ENCODE measurements at places on chromosomes 7 and 10. TPM values are rescaled to one million over a fixed set of nuclear protein-coding genes. Genes with fewer than 3 reads are reported as not detected.

DNA sequence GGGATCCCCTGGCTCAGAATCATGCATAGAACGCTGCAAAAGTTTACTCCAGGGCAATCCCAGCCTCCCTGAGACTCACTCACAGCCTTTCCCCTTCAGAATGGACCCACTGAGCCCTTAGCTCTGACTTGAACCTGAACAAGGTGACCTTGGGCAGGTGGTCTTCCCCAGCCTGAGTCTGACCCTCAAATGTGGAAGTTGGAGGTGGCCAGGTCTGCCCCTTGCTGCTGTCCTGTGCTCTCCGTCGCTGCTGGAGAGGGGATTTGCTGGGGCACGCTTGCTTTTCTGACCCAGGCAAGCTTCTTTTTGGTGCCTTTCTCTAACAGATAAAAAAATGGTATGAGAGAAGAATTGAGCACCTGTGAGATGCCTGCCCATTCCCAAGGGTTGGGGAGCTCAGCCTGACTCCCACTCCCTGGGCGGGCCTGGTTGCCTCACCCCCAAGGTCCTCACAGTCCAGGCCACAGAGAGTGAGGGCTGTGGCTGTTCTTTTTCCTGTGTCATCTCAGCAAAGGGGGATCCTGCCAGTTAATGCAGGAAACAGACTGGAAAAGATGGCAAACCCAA is 46.6 kb upstream of the IGFBP3 start:
- H3K27ac ChIP-seq: no peak overlapping the region
- no peak overlapping the region for H3K4me3 ChIP-seq
- no peaks in the 10 kb centered on the region for H3K27me3 ChIP-seq

- H3K4me1 ChIP-seq: no peaks in the 10 kb centered on the region
- H3K36me3 ChIP-seq: peaks cover 4% of the 10 kb centered on the region
- DNase-seq: no peak
- H3K27ac ChIP-seq: no peak overlapping the region
These were observed 11.2 kb upstream of the JAKMIP3 start for GRCh38 chr10:132054564-132054963.

- no peaks in the 10 kb centered on the region for H3K36me3 ChIP-seq
- peaks cover 2% of the 10 kb centered on the region for H3K27me3 ChIP-seq
- no peak overlapping the region for H3K27ac ChIP-seq
These were observed 9.9 kb downstream of the TAS2R41 start for GRCh38 chr7:143487566-143487965.

The TWIST1 gene
- 2.9 TPM for total RNA-seq

The CALHM2 gene
- 135 TPM for total RNA-seq

DNA sequence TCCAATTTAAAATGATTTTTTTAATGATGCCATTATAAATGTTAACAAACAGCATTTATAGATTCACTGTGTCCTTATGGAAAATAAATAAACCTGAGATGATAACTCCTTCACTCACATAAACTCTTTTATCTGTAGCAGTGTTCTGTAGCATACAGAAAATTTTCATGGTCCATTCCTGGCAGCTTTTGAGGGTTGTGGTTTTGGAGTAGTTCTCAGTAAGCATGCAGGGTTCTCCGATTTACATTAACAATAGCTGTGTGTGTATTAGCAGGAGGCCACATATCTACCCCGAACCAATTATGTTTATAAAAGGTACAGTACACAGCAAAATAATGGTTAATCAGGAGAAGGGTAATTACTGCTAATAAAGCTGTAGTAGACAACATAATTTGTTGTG is 162.7 kb downstream of the CDCA7L start:
- H3K36me3 ChIP-seq: no peaks in the 10 kb centered on the region
- H3K27ac ChIP-seq: no peak overlapping the region
- H3K27me3 ChIP-seq: no peaks in the 10 kb centered on the region
- H3K4me1 ChIP-seq: no peaks in the 10 kb centered on the region

GRCh38 chr7:111043561-111043960 is 47.4 kb upstream of the LRRN3 start:
- H3K27ac ChIP-seq: no peak overlapping the region
- DNase-seq: no peak
- peaks cover 2% of the 10 kb centered on the region for H3K36me3 ChIP-seq
- no peak overlapping the region for H3K4me3 ChIP-seq
- peaks cover 5% of the 10 kb centered on the region for H3K4me1 ChIP-seq

The MYO3A gene
- total RNA-seq: not detected

DNA sequence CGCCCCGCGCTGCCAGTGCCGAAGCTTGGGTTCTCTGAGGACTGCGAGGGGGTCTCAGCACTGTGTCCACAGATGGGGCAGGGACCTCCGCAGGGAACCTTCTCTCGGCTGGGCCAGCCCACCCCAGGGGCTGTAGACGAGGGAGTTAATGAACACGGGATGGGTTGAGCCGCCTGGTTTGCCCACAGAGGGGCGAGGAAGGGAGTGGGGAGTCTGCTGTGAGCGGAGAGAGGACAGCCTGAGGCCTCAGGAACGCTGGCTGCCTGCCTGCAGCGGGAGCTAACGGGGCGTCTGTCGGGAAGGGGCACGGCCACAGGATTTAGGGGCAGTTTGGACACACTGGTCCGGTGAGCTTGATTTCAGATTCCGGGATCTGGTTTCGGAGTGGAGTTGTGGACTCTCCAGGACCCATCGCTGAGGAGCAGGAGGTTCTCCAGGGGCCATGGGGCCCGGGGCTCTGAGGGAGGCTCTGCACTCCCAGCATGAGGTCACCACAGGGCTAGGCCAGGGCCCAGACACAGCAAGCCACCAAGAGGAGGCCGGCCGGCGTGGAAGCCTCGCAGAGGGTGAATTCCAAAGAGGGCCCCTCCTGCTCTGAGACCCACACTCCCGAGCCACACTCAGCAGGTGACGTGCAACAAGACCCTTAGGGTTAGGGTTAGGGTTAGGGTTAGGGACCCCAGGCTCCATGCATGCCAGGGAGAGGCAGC is 19.0 kb upstream of the FAM20C start:
- no peaks in the 10 kb centered on the region for H3K27me3 ChIP-seq
- DNase-seq: no peak
- no peaks in the 10 kb centered on the region for H3K4me1 ChIP-seq
- no peak overlapping the region for H3K27ac ChIP-seq
- H3K36me3 ChIP-seq: no peaks in the 10 kb centered on the region

DNA sequence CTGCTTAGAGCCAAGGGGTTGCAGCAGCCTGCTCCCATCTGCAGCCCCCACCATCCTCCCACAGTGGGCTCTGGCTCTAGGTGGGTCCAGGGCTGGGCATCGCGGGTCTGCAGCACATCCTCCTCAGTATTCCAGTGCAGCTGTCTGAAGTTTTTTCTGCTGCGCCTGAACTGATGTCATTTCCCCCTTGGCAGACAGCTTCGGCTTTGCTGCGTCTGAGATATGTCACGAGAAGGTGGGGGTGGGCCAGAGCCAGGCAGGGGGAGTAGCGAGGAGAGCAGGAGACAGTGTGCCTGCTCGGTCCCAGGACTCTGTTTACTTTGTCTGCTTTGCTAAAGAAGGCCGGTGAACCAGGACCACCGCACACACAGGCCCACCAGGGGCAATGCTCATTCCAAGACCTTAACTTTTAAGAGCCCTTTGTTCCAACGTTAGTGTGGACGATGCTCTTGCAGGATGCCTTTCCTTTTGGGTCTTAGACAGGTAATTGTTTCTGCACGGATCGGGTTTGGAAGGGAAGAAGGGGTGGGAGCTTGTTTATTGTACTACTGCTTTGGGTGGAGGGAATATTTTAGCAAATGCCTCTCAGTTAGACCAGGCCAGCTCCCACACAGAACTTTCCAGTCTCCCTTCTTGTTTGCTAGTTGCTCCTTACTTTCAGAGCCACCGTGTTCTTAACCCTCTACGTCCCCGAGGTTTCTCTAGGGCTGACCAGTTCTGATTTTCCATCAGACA is 32.4 kb downstream of the WBP1L start:
- H3K27ac ChIP-seq: no peak overlapping the region
- H3K4me3 ChIP-seq: no peak overlapping the region
- H3K36me3 ChIP-seq: peaks cover 6% of the 10 kb centered on the region
- H3K27me3 ChIP-seq: no peaks in the 10 kb centered on the region
- H3K4me1 ChIP-seq: peaks cover 21% of the 10 kb centered on the region

GRCh38 chr10:112404617-112405016 is 30.7 kb downstream of the ACSL5 start:
- H3K27me3 ChIP-seq: no peaks in the 10 kb centered on the region
- H3K4me1 ChIP-seq: no peaks in the 10 kb centered on the region
- H3K36me3 ChIP-seq: peaks cover 73% of the 10 kb centered on the region
- no peak for DNase-seq

GRCh38 chr10:77361831-77362230 is 275.8 kb downstream of the KCNMA1 start:
- no peak overlapping the region for H3K4me3 ChIP-seq
- no peaks in the 10 kb centered on the region for H3K36me3 ChIP-seq
- no peak overlapping the region for H3K27ac ChIP-seq
- H3K27me3 ChIP-seq: no peaks in the 10 kb centered on the region
- DNase-seq: no peak
